ENCODE measurements at places on chromosomes 7 and 10.

GRCh38 chr7:80770675-80771081, 132.2 kb downstream of the CD36 start:
- DNase-seq, result no peak

- no peak for DNase-seq
Observed at GRCh38 chr10:58942724-58943123, 233.7 kb upstream of the PHYHIPL start.

DNA sequence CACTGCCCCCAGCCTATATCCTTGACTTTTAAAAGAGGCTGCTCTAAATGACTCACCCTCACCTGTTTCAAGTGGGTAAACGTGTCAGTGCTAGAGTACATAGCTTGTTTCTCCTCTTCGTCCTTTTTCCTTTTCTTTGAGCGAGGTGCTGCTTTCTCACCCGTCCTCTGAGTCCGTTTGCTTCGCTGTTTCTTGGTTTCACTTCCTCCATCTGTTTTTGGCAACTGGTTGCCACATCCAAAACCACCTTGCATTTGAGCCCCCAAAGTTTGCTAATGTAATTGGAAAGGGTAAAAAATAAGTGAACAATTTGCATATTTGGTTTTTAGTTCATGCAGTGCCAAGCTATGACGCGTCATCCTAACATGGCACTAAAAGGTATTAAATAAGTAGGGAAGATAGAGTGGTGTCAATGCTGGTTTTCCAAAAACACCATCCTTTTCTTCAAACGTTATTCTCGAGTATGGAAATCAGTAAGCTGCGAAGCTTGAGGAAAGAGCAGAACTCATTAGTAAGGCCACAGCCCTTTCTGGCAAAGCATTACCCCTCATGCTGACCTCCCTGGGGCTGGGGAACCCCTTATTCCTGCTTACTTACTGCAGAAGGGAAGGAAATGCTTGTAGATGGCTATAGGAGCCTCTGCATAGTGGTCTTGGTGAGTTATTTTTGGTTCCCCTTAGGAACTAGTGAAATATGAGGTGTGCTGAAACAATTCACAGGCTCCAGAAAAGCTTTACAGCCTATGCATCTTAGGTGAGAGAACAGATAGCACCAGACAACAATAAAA, 133.5 kb downstream of the GALNT11 start:
- DNase-seq, result no peak

DNA sequence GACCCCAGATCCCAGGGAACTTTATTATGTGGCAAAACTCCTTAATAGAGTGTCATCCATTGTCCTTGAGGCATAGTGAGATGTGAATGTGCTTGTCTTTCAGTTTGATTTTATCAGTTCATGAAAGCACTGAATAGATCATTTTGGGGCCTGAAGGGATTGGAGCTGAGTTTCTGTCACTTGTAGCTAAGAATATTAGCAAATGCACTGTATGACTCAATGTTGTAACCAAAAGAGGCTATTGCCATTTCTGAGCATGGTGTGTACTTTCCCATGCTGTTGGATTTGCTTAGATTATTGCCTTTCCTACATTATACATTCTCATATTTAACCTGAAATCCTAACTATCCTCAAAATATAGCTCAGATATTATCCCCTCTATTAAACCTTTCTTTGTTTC, 130.4 kb downstream of the PRKG1 start:
- no peak for DNase-seq

DNA sequence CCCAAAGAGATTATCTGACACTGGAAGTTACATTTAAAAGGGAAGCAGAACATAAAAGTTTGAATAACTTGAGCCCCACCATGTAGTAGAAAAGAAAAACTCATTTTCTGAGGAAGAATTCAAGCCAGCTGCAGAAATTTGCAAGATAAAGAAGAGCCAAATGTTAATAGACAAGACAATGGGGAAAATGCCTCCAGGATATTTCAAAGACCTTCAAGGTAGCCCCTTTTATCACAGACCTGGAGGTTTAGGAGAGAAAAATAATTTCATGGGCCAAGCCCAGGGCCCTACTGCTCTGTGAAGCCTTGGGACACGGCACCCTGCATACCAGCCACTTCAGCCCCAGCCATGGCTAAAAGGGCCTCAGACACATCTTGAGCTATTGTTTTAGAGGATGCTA, 18.4 kb upstream of the AKR1C1 start:
- DNase-seq, result no peak

DNA sequence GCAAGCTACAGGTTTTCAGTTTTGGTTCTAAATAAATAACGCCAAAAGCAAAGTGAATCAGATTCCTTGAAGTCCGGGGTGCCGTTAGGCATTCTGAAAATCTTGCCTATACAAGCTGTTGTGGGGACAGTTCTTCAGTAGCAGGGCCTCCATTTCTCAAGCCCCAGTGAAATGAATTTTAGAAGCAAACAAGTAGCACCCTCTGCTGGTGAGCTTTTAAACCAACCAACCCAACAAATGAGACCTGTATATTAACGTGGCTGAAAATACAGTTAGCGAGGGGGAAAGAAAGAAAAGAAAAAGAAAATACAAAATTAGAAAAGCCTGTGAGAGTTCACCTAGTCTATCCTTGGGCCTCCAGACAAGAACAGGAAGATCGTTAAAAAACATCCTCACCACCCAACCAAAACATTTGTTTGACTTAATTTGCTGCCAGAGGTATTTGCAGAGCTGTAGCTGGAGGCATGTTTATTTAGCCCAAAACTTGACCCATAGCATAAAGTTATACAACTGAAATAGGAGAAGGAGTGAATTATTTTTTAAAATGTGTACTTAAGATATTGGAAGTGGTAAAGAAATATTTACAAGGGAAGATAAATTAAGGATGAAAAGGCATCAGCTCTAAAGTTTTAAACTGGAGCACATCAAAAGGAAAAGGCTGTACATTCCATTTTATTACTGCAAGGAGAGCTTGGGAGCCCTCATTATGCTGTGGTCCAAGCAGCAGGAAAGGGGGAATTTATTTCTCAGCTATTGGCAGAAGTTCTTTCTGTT, 98.9 kb downstream of the DYNC1I1 start:
- DNase-seq, result peak; percentile 73

GRCh38 chr7:101746314-101746713, 71.1 kb upstream of the CUX1 start:
- DNase-seq, result peak; percentile 1

DNA sequence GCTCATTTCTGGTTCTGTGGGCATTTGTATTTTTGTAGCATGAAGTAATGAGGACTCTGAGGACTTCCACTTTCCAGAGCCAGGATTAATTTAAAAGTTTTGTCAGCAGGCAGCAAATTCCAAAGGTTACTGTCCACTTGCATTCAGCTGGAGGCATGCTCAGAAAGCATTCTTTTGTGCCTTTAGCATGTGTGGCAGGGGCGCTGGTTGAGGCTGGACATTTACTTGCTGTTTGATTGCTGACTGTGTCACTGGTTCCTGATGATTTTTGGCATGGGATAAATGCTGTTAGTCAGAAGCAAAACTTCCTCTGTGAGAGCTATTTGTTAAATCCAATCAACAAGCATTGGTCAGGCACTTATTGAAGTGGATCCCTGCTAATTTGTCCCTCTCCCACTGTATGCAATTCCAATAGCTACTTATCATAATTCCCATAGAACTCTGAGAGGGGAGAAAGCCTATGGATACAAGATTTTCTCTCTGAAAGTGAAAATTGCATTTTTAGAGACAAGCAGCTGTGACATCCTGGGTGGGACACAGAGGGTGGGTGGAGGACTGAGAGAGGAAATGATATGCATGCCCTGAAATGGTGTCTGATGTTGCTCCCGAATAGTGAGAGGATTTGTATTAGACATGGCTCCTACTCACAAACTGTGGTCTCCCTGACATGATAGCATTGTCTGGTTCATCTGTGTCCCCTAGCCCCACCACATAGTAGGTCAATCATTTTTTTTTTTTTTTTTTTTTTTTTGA, 161.2 kb upstream of the WDR11 start:
- DNase-seq, result no peak

- DNase-seq, result no peak
Observed at GRCh38 chr7:36820527-36821170, 96.4 kb upstream of the AOAH start.

DNA sequence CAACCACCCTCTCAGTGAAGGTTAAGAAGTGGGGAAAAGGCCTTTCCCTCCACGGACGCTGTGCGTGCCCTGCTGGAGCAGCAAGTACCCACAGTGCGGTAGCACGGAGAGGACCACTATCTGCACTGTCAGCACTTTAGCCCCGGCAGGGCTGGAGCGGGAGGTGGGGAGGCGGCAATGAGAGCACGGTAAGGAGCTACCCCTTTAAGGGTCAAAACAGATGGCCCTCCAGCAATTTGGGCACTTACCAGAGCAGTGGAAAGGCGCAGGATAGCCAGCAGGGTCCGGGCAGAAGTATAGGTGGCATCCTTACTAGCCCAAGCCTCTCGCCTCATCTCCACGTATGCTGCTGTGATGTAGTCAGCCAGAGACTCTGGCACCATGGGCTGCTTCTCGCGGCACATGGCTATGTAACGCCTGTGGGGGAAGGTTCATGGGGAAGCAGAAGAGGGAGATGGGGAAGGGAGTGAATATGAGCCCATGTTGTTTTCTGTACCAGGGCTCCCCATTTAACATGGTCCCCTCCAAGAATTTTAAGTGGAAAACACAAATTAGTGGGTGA, 5.2 kb downstream of the COPS6 start:
- no peak for DNase-seq

DNA sequence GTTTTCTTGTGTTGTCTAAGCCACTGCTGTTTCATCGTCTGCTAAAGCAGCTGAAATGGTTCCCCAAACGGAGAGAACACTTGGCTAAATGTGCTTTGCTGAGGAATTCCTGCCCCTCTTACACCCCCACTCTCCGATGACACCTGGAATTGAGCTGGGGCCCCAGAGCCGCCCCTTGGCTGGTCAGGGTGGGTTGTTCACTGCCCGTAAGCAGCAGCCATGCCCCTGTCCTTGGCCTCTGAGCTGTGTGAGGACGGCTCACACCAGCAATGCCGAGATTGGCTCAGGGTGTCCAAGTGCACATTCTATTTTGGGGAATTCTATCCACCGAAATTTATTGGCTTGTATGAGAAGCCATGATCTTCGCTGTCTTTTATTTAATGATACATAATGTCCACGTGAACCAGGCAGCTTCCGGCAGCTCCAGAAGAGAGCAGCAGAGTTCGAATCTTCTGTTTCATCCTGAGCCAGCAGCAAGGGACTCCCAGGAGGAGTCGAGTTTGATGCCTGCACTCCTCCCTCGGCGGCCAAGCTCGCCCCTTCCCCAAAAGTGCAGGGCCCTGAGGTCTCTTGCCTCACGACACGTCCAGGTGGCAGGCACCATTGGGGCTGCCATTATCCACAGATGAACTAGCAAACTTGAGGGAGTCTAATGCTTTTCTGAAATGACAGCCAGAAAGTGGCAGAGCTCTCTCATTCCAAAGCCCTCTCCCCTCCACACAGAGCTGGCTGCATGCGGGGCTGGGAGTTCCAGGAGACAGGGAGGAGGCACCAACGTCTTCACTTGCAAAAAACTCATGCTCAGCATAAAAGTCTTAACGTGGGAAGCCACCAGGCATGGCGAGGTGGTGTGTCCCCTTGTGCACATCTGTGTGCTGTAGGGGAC, 114.0 kb downstream of the WDR37 start:
- no peak for DNase-seq

DNA sequence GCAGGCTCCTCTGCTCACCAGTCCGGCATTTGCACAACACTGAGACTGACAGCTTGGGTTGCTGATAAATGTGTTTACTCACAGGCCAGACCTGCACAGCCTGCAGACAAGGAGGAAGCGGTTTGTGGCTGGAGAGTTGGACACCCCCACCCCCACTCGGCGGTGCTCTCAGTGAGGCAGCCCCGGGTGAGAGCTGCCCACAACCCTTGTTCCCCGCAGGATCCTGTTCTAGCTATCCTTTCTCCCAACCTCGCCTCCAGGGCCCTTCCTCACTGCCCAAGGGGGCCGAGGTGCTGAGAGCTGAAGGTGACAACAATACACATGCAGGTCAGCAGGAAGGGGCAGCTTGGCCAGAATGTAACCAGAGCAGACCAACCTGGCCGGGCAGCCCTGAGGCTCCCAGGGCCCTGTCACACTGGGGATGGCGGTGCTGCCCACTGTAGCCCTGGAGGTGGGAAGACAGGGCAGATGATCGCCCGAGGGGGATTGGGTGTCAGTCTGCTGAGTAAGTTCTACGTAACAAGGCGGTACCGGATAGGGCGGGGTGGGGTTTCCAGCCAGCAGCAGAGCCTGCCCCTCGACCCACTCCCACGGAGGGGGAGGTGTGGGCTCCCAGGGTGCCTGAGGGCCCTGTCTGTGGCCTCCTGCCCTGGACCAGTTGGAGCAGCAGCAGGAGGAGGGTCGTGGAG, 2.1 kb upstream of the ADAM8 start:
- DNase-seq, result peak; percentile 80

DNA sequence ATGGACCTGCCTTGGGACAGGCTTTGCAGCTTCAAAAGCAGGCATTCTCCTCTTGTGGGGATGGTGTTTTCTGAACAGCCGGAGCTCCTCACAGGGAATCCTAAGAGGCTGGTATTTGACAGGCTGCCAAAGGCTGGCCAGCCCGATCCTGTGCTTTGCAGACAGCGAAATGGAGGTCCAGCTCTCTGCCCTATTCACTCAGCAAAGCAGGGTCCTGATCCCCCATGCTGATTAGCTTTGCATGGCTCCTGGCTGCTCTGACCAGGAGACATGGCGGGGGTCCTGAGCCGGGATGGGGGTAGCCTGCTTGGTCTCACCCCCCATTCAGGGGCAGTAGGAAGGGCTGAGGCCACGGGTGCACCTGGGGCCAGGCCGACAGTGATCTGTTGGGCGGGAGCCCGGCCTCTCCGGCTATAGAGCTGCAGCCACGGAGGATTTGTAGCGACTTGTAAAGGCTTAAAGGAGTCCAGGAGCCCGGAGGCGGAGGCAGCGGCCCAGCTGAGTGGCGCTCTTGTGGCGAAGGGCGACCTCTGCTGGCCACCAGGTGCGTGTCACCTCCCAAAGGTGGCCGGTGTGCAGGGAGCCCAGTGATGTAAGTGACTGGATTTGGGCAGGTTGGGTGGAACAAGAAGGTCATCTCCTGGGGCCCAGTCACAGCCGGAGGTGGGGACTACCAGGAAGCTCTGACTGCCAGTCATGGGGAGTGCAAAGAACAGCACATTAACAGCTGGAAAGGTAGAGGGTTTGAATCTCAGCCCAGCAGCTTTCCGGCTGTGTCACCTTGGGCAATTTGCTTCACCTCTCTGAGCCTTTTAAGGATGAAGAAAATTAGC, 126.5 kb downstream of the ZMIZ1 start:
- DNase-seq, result peak; percentile 31

DNA sequence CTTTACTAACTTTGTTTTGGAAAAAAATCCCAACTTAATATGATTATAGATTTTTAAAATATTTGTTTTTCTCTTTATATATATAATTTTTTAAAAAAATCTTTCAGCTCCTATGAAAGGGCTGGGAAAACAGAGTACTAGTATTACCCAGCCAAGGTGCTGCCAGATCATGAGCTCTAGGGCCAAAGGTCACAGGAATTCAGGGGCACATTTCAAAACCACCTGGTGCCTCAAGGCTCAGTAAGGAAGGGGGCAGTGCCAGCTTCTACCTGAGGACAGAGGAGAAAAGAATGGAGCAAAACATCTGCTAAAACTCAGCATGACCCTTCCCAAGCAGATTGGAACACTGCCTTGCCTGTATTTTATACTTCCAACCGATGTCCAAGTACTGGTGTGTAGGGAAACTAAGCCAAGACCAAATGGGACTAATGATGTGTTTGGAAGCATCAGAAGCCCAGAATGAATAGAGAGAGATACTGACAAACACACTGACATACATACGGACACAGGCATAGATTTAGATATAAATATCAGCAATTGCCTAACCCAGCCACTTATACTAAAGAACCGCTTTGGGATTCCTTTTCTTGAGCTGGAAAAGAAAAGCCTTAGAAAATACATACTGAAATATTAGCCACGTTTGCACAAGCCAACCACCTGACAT, 667.3 kb downstream of the PARD3 start:
- no peak for DNase-seq

- DNase-seq, result no peak
Observed at GRCh38 chr7:1027242-1028043, 16.9 kb upstream of the GPR146 start.

Measured in AML-193 (cell line).